Prostate gland (tissue), 2 donors: ENCODE measurements at places on chromosomes 12 and 14.

DNA sequence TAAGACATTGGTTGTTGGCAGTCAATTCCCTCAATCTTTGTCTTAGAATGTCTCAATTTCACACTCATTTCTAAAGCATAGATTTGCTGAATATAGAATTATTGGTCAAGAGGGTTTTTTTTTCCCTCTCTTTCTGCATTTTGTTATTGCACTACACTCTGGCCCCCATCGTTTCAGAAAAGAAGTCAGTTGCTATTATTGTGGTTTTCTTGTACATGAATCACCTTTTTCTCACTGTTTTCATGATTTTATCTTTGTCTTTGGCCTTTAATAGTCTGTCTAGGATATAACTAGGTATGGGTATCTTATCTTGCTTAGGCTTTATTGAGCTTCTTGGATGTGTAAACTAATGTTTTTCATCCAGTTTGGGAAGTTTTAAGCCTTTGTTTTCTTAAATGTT is 194.3 kb upstream of the DAAM1 start:
- H3K4me1 ChIP-seq = no peaks in the 10 kb centered on the region
- no peaks in the 10 kb centered on the region for H3K27me3 ChIP-seq
- DNase-seq = no peak
- no peak overlapping the region for H3K4me3 ChIP-seq
- no peak overlapping the region for H3K27ac ChIP-seq
- H3K36me3 ChIP-seq = no peaks in the 10 kb centered on the region

GRCh38 chr14:75279153-75279762 is 630 bp downstream of the FOS start:
- no peaks in the 10 kb centered on the region for H3K36me3 ChIP-seq
- H3K27ac ChIP-seq = peak overlapping the region; percentile 98

GRCh38 chr12:124410354-124411175 is 115.7 kb downstream of the RFLNA start:
- no peaks in the 10 kb centered on the region for H3K27me3 ChIP-seq
- peaks cover 19% of the 10 kb centered on the region for H3K4me1 ChIP-seq
- H3K36me3 ChIP-seq = no peaks in the 10 kb centered on the region
- no peak overlapping the region for H3K4me3 ChIP-seq

DNA sequence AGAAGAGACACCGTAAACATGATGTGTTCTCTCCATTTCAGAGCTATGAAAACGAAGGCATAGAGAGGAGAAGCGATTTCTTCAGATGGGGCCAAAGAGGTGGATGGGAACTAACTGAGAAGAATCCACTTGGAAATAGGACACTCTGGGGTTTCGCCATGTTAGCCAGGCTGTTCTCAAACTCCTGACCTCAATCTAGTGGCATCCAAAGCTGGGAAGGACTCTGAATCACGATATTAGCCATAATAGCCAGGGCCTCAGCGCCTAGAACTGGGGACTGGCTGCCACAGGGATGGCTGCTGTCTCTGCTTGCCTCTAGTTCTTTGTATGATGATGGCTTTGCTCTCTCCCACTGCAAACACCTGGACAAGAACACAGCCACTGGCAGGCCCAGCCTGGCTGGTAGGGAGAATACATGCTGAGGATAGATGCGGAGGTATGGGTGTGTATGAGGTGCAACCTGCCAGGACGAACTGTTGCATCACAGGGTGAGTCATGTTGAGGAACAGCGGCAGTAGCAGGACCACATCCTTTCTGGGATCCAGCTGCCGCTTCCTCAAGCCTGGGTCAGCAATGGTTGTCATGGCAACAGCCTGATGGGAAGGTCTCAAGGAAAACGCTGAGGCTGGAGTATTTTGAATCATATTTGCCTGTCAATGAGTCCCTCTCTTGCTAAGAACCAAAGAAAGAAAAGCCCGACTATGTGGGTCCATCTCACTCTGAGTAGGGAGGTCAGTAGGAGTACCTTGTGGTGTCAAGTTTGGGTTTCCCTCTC is 31.1 kb downstream of the CCDC177 start:
- H3K4me1 ChIP-seq = no peaks in the 10 kb centered on the region
- no peaks in the 10 kb centered on the region for H3K36me3 ChIP-seq
- peaks cover 2% of the 10 kb centered on the region for H3K27me3 ChIP-seq

- H3K36me3 ChIP-seq = no peaks in the 10 kb centered on the region
- H3K4me3 ChIP-seq = no peak overlapping the region
- no peak for DNase-seq
- H3K4me1 ChIP-seq = no peaks in the 10 kb centered on the region
Observed at GRCh38 chr12:99709116-99709515, 61.6 kb downstream of the GARIN6 start.

DNA sequence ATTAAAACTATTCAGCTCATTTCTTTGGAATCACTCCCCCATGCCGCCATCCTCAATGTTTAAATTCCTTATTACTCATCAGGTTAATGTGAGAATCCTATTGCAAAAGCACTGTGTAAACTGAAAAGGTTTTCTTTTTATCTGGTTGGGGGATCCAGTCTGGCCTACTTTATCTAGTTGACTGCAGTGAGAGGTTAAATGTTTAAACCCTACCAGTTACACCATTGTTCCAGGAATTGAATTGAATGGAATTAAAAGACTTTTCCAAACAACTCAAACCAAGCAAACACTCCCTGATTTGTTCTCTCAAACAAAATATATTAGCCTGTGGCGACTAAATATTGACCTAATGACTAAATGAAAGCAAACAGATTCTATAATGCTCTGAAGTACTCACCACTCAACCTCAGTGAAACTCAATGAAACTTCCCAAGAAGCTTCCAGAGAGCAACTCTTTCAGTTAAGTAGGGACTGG is 100.5 kb downstream of the VEZT start:
- H3K27ac ChIP-seq = peak overlapping the region; percentile 59
- H3K36me3 ChIP-seq = no peaks in the 10 kb centered on the region
- H3K4me3 ChIP-seq = no peak overlapping the region
- H3K27me3 ChIP-seq = no peaks in the 10 kb centered on the region
- no peaks in the 10 kb centered on the region for H3K4me1 ChIP-seq
- peak; percentile 8 for DNase-seq

GRCh38 chr12:106046301-106046846 is 92.4 kb downstream of the NUAK1 start:
- no peaks in the 10 kb centered on the region for H3K4me1 ChIP-seq
- H3K27ac ChIP-seq = no peak overlapping the region
- H3K4me3 ChIP-seq = no peak overlapping the region
- no peaks in the 10 kb centered on the region for H3K27me3 ChIP-seq
- H3K36me3 ChIP-seq = no peaks in the 10 kb centered on the region

DNA sequence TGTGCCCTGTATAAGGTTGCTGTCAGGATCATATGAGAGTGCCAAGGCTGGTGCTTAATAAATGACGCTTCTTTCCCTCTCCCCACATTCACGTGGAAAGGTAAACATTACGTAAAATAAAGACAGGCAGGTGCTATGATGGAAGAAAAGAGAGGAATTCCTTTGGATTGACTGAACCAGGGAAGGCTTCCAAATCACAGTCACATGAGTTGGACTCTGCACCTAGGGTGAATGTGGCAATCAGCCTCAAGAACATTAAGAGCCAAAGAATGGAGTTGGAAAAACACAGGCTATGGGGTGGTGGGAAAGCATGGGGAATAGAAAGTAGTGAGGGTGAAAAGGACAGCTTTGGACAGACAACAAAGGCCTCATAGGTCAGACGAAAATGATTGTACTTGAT is 473.1 kb downstream of the VRK1 start:
- H3K27me3 ChIP-seq = no peaks in the 10 kb centered on the region
- H3K4me3 ChIP-seq = no peak overlapping the region
- no peaks in the 10 kb centered on the region for H3K4me1 ChIP-seq
- no peak overlapping the region for H3K27ac ChIP-seq

GRCh38 chr14:36676236-36676635 is 14.6 kb downstream of the PAX9 start:
- H3K4me1 ChIP-seq = no peaks in the 10 kb centered on the region
- H3K36me3 ChIP-seq = no peaks in the 10 kb centered on the region
- H3K4me3 ChIP-seq = no peak overlapping the region
- no peak overlapping the region for H3K27ac ChIP-seq
- no peak for DNase-seq

DNA sequence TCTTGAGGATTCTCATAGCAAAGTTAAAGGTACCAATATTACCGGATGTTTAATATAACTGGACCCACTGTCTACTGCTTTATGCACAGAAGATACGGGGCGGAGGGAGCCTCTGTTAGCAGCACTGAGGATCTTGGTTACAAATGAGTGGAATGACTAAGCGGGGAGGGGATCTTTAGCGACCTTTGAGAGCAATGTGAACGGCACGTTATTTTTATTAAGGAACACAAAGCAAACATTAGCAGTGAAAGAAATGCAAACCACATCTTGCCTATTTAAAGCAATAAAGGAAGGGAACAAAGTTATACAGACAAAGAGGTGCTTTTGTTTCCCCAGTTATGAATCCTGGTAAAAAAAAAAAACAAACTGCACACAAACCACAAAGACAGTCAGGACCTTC is 27.1 kb upstream of the PRMT8 start:
- no peak overlapping the region for H3K4me3 ChIP-seq
- H3K27ac ChIP-seq = no peak overlapping the region
- DNase-seq = no peak
- no peaks in the 10 kb centered on the region for H3K27me3 ChIP-seq

GRCh38 chr14:105945896-105946295 is 419.5 kb downstream of the TMEM121 start:
- H3K27ac ChIP-seq = no peak overlapping the region
- no peaks in the 10 kb centered on the region for H3K27me3 ChIP-seq
- H3K4me3 ChIP-seq = no peak overlapping the region
- DNase-seq = no peak

DNA sequence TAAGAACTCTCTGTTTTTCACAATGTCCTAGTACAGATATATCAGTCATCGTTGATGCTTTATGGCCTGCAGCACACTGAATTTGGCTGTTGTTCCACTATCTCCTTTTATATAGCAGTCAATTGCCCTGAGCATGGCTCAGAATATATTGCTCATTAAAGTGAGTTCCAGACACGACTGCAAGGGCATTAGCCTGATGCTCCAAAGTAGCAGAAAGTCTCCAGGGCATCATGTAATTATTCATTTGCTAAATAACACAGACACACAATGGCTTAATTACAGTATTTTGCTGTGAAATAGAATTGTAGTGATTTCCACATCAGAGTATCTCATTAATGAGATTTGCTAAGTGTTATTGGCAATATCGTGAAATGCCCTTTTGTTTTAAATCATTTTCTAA is 1167.5 kb downstream of the AACS start:
- H3K27me3 ChIP-seq = no peaks in the 10 kb centered on the region
- H3K27ac ChIP-seq = no peak overlapping the region
- H3K36me3 ChIP-seq = no peaks in the 10 kb centered on the region
- no peak overlapping the region for H3K4me3 ChIP-seq
- DNase-seq = no peak

GRCh38 chr14:92759679-92760523 is 11.5 kb upstream of the LGMN start:
- H3K27ac ChIP-seq = no peak overlapping the region
- no peak for DNase-seq
- no peak overlapping the region for H3K4me3 ChIP-seq
- no peaks in the 10 kb centered on the region for H3K36me3 ChIP-seq
- no peaks in the 10 kb centered on the region for H3K4me1 ChIP-seq

DNA sequence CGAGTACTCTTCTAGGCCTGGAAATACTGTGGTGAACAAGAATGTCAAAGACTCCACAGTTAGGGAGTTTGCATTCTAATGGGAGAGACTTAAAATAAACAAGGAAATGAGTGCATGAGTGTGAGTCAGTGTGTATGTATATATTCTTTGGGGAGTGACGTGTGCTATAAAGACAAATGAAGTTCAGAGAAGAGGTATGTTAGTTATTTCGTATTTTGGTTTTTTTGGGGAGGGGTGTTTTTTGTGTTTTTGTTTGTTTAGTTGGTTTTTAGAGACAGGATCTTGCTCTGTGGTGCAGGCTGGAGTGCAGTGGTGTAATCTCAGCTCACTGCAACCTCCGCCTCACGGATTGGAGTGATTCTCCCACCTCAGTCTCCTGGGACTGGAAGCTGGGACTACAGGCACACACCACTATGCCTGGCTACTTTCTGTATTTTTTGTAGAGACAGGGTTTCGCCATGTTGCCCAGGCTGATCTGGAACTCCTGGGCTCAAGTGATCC is 74.3 kb downstream of the SRGAP1 start:
- no peak overlapping the region for H3K4me3 ChIP-seq
- H3K27me3 ChIP-seq = no peaks in the 10 kb centered on the region
- H3K36me3 ChIP-seq = no peaks in the 10 kb centered on the region
- H3K27ac ChIP-seq = no peak overlapping the region
- no peak for DNase-seq

DNA sequence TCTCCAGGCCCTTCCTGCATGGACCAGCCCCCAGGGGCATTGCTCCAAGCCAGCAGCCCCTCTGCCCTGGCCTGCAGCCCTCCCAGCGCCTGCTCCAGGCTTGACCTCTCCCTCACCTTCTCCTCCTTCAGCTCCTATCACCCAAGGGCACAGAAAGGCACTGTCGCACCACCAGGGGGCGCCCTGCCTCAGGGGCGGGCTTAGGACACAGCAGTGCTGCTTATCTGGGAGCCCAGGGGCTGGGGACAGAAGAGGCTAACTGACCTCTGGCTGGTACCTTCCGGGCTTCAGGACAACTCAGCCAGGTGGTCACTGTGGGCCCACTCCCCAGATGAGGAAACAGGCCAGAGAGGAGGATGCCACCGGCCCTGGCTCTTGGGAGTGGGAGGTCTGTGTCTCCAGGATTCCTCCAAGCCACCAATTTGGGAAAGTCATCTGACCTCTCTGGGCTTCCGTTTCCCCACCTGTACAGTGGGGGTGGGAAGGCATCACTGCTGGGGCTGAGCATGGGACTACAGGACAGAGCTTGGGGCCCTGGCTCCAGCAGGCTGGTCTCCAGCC is 25.3 kb upstream of the GPR132 start:
- H3K27me3 ChIP-seq = no peaks in the 10 kb centered on the region
- no peak overlapping the region for H3K4me3 ChIP-seq
- H3K27ac ChIP-seq = peak overlapping the region; percentile 83
- DNase-seq = peak; percentile 75

DNA sequence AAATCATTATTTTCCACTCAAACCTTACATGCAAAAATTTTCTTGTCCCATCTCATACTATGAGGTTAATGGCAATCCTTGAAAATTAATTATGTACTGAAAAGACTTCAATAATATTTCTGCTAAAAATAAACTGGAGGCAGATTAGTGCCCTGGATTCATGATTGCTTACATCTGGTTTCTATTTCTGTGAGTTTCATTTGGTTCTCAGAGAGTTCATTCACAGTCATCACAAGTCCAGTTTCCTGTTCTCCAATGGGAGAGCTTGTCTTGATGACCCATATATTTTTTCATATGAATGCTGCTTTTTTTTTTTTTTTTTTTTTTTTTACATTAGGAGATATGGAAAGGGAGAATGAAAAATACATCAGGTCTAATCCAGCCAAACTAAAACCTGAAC is 6.6 kb upstream of the PTHLH start:
- DNase-seq = no peak
- peaks cover 9% of the 10 kb centered on the region for H3K27me3 ChIP-seq
- H3K4me3 ChIP-seq = no peak overlapping the region
- H3K27ac ChIP-seq = no peak overlapping the region
- peaks cover 4% of the 10 kb centered on the region for H3K4me1 ChIP-seq
